ENCODE measurements at places on chromosomes 5 and 9.
A peak's percentile ranks its signal among the peaks of the same experiment; 100 is the strongest.

DNA sequence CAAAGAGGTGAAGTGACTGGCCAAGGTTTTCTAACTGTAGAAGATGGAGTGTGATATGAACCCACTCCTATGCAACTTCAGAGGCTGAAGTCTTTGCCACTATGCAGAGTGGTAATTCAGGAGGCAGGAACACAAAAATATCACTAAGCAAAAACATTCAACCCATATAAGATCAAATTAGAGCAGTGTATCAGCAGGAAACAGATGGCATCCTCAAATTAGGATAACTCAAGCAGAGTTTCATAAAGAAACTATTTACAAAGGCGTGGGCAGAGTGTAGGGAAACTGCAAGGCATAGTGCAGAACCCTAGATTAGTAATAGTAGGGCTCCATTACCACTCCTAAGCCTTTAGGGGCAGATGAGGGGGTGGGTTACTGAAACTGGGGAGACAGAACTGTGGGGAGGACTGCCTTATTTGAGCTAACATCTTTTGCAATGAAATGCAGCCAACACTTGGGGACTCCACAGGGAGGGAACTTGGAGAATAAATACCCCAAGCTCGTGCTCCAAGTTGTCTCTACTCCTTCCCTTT is 72.2 kb downstream of the PTTG1 start:
- no peak for DNase-seq

GRCh38 chr9:82600536-82601292 is 462.2 kb downstream of the RASEF start:
- DNase-seq = no peak

DNA sequence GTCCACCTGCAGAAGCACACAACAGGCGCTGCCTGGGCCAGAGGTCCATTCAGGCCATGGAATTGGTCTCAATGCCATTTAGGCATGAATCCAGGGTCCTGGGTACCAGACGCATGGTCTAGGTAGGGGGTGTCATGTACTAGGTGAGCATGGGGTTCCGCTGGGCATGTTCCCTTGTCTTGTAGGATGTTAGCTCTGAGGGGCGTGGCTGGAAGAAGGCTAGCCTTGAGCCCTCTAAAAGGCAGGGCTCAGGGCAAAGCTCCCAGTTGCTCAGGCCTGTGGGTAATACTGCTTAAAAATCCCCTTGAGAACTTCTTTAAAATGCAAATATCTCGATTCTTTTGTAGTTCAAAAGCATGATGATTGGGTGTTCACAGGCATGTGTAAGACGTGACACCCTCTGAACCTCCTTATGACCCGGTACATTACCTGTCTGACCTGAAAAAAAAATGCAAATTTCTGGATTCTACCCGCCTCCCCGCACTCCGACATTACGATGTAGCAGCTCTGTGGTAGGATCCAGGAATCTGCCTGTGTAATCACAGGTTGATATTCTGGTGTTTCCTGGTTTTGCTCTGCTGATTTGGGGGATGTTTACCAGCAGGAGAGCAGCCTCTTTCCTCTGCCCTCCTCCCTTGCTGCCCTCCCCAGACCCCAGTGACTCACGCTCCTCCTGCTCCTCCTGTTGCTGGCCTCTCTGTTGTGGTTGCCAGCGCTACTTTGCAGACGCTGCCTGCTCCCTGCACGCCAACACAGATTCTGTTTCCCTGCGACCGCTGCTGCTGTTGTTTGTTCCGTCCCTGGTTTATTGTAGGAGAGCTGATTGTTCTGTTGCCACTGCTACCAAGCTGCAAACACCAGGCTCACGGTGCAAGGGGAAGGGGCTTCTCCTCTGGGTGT is 5.7 kb downstream of the TMC1 start:
- peak; percentile 77 for DNase-seq

GRCh38 chr5:40217553-40217952 is 462.2 kb upstream of the PTGER4 start:
- no peak for DNase-seq

GRCh38 chr5:145161391-145161790 is 673.8 kb downstream of the PRELID2 start:
- DNase-seq = no peak

DNA sequence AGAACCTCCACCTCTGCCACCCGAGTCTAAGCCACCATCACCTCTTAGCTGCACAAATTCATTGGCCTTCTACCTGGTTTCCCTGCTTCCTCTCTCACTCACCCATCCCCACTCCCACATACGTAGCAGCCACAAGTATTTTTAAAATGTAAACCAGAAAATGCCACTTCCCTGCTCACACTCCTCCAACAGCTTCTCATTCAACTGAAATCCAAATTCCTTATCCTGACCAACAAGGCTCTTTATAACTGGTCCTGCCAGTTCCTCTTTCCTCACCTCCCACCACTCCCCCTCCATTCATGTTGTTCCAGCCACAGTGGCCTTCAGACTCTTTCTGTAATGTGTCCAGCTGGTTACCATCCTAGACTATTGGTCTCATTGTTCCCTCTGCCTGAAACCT is 25.0 kb upstream of the PALM2AKAP2 start:
- DNase-seq = no peak

DNA sequence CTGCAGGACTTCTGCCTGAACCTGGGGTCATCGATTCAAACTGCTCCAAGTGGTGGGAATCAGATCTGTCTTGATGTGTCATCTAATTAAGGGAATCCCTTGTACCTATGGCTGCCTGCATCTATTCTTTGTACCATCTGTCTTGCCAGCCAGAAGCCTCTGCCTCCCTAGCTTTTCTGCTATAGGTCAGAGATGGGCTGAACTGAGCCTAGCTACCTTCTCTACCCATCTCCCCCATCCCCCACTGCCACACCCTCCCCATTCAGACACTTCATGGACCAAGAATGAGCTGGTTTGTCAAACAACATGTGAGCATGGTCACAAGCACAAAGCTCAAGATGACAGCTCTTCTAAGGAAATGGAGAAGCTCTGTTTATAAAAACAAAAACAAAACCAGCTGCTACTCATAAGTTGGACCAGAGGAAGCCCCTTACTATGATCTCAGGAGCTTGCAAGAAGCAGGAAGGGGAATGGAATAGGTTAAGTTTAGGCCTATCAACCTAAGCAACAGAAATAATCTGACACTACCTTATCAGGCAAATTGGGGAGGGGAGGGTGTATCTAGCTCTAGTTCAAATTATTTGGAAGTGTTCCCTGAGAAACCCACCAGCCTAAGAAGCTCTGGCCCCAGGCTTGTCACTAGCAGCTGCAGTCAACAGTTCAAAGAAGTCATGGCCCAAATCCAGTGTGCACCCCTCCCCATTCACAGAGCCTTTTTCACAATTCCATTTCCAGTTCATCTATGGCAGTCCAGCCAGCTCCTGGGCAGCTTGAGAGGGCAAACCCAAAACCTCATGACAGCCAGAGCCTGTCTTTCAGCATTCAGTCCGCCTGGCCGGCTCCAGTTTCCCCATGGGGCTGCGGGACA is 29.9 kb downstream of the SKP1 start:
- DNase-seq = no peak

DNA sequence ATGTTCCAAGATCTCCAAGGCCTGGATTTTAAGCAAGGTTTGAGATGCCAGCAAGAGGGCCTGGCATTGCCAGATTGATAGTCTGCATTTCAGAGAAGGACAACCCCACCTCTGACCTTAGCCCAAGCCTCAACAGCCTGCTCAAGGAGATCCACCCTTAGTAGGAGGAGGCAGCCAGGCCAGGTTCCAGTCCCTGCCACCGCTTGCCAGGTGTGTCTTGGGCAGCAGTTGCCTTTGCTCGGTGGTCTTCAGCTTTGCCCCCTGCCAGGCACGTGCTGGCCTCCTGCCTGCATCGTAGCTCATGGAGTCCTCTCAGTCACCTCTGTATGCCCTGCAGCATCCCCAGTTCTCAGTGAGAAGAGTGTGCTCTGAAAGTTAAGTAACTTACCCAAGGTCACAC is 134.2 kb downstream of the KCNIP1 start:
- DNase-seq = no peak

DNA sequence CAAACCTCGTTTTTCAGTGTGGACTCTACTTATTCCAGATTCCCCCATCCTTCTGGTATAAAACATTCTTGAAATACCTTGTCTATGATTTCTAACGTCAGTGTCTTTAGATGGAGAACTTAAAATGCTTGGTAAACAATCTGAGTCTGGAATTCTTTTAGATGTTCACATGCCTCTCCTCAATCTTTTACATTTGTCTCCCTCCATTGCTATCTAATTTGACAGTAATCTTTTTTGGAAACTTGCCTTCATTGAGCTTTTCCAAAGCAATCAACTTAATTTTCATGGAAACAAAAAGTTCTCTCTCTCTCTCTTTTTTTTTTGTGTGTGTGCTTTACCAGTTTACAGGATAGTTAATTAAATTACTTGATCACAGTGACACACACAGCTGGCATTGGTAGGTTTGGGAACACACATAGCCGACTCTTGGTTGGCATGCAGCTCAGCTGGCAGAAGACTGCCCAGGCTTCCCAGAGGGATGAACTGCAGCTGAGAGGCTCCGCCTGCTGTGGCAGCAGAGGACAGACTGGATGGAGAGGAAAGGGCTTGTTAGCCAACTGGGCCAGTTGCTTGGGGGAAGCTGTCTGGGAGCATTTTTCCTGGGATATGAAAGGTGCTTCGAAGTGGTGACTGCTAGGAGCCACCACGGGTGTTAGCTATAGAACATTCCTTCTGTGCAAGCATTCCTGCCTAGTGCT is 271.3 kb downstream of the ZSWIM6 start:
- no peak for DNase-seq

DNA sequence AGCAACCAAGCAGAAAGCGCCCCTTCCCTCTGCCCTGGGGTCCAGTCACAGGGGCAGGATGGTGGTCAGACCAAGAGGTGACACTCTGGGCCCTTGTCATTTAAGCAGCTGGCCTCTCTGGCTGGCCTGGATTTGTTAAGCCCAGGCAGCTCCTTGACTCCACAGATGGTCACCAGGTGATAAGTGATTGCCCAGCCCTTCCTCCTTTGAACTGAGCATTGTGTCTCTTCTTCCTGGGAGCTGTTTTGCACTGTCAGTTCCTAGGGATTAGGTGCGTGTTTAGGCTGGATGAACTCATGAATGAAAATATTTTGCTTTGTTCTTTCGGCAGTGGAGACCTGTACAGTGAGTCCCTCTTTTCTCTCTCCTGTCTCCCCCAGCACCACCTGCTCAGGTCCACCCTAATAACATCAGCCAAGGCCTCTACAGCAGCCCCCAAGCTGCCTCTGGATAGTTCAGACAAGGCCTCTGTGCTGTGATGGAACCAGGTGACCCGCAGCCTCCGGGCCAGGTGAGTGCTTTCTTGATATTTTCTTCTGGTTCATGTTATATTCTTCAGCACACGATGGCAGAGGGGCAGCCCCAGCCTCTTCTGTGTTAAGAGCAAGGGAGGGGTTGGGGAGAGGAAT is 139.7 kb upstream of the PITX1 start:
- no peak for DNase-seq

All from Calu3 (cell line).